ENCODE measurements at places on chromosomes 1 and 21.
A peak's percentile ranks its signal among the peaks of the same experiment; 100 is the strongest.

GRCh38 chr1:192808163-192808517 is 699 bp upstream of the RGS2 start:
- DNase-seq, result peak; percentile 39

GRCh38 chr1:85583611-85584263 is 3.2 kb downstream of the CCN1 start:
- no peak for DNase-seq

GRCh38 chr1:151060657-151061421 is 642 bp downstream of the MLLT11 start:
- no peak for DNase-seq

DNA sequence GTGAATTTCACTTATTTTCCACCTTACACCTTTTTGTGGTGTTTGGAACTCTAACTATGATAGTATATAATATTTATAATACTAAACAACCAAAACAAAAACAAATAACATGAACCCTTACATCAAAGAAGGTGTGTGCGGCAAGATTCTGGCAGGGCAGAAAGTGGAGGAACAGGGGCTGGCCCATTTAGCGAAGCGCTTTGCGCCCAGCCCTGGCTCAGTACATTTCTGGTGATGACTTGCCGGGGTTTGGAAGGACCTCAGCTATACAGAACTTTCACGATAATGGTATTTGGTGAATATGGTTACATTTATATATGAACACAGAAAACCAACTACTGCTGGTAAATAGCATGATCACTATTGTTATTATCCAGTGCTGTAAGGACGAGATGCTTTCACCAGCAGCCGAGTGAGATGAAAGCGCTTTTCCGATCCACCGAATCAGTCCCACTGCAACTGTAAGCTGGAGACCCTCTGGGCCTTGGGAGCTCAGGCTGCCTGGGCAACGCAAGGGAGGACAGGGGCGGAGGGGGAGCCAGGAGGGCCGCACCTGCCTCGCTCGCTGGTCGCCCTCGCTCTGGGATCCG is 63.9 kb downstream of the CD247 start:
- DNase-seq, result no peak

DNA sequence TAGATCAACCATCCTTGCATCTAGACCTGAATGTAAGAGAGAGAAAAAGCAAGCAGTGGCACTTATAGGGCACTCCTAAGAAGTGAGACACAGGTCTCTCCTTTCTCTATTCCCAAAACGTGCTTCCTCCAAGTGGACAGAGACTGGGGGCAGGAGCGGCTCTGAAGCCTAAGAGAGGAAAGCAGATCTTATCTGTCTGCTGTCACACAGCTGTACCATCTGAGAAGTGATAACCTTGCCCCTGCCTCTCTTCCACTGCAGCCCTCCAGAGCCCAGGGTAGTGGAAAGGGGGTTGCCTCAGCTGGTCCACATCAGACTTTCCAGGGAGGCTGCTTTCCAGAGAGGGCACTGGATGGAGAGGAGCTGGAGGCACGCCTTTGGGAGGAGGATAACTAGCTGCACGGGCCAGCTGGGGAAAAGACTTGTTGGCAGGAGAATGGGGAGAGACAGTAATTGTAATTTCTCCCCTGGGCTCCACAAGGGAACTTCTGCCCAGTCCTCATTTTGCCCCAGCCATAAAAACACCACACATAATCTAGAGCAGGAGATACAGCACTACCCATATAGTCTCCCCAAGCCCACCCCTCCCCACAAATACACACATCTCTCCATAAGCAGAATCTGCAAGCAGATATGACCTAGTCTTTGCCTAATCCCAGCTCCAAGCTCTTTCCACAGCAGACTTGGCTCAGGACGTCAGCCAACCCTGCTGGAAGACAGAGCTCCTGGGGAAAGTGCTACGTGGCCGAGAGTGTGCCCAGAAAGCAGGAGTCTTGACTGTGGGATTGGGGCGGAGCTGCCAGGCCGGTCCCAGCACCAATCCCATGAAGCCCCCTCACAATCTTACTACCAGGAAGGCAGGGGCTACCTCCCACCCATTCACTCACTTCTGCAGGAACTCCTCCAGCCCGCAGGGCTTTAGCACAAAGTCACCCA is 31.2 kb downstream of the PIK3C2B start:
- DNase-seq, result no peak
